ENCODE measurements at places on chromosomes 4 and X.

DNA sequence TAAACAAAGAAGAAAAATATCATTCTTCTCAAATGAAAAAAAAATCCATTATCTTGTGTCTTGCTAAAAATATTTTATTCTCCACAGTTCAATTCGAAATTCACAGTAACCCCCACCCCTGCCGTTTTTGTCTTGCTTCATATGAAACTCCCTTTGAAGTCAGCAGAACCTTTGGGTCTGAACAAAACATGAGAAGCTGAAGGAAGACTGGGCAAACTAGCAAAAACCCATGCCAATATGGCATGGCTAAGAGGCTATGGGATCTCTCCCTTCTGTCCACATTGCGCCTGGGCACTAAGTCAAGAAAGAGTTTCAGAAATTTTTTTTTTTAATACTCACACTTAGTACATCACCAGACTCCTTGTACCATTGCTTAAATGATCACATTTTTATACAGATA is 136.0 kb upstream of the SMIM31 start:
- DNase-seq = no peak

DNA sequence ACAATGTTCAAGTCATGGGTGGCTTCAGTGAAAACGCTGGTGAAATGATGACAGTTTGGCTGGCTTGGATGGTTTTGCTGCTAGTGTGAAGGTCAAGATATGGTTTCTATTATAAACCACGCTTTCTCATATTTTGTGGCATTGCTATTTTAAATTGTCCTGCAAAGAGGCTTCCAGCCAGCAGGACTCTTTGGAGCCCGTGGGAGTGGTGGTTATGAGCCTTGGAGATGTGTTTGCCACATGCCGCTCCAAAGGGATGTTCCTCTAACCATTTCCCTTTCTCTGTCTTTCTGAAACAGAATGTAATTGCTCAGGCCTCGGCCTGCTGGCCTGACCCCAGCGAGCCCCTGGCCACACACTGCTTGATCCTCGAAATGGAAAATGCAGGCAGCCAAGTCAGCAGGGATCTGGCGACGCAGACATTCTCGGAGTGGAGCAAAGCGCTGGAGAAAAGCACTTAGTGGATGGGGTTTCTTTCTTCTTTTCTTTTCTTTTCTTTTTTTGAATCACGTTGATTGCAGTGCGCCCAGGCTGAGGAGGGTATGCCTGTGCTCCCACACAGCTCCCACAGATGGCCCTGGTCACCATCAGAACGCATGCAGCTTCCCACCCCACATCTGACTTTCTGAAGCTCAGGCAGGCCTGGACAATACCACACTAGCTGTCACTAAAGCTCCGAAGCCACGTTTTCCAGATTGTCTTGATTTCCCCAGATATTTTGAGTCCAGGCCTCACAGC is 114.0 kb downstream of the ENPP6 start:
- no peak for DNase-seq

DNA sequence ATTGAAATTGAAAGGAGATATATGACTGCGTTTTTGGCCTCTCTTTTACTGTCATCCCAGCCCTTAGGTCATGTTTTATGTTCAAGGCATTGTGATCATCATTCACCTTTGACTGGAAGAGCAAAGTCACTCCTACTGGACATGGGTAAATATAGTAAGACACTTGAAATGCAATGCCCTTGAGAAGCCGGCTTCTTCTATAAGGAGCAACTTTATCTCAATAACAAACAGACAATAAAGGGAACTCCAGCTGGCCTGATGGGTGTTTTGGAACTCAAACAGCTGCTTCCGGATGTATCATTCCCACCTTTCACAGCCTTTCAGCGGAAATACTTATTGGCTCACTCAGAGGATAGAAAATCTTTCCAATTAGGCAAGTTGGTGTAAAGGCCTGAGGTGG is 65.1 kb upstream of the C4orf54 start:
- no peak for DNase-seq

GRCh38 chr4:105715692-105716278 is 7.2 kb downstream of the GSTCD start:
- no peak for DNase-seq

GRCh38 chr4:48152259-48152658 is 18.2 kb upstream of the TXK start:
- no peak for DNase-seq

DNA sequence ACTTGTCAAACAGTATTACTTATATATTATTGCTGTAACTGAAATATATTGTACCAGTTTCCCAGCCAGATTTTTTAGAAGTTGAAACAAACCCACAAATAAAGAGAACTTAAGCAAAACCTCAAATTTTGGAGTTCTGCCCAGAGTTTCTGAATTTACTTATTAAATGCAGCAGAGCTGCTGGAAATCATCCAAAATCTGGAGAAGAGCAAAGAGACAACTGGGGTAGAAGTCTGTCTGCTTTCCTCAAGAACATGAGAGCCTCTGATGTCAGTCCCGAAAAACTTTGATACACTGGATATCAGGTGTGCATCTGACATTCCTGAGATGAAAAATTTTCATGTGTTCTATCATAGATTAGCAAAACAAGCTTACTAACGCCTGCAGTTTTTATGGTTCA is 325.9 kb downstream of the NR3C2 start:
- DNase-seq = peak; percentile 81

DNA sequence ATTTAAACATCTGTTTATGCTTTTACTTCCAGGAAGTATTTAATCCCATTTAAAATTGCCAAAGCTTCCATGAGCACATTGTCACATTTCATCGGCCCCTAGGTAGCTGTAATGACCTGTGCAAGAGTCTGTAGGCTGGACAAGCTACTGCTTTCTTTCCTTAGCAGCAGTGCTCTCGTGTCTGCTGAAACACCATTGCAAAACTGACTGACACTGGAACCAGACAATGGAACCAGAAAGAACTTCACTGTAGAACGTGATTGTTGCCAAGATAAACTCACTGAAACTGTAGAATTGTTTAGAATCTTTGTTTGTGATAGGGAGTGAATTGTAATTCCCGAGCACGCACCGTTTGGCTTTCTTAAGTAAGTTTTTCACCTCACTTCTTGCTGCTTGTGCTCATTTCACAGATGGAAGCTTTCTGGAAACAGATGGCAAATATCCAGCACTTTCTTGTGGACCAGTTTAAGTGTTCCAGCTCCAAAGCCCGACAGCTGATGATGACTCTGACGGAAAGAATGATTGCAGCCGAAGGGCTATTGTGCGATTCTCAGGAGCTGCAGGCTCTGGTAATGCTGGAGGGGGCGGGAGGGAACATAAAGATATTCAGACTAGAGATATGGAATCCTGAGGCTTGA is 36.9 kb downstream of the EVC start:
- DNase-seq = peak; percentile 97

DNA sequence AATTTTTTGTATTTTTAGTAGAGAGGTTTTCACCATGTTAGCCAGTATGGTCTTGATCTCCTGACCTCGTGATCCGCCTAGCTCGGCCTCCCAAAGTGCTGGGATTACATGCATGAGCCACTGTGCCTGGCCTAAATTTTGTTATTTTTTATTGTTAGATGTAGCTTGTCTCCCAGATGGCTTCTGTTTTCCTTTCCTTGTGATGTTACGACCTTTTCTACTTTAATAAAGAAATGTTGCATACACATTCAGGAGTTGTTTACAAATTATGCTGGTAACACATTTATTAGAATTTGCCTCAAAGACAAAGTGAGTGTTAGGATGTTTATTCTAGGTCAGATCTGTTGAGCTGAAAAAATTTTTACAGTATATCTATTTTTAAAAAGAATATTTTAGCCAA is 18.4 kb downstream of the PDLIM5 start:
- DNase-seq = no peak
